ENCODE measurements at places on chromosomes 6 and 20.

GRCh38 chr6:91420243-91420642 lies 833.4 kb upstream of the MAP3K7 start:
- DNase-seq: no peak

- no peak for DNase-seq
Observed at GRCh38 chr20:8876366-8876765, 192.5 kb upstream of the PLCB4 start.

GRCh38 chr6:157312757-157313156 lies 10.6 kb downstream of the TMEM242 start:
- DNase-seq: no peak

GRCh38 chr6:16388488-16388887 lies 150.1 kb downstream of the GMPR start:
- no peak for DNase-seq

DNA sequence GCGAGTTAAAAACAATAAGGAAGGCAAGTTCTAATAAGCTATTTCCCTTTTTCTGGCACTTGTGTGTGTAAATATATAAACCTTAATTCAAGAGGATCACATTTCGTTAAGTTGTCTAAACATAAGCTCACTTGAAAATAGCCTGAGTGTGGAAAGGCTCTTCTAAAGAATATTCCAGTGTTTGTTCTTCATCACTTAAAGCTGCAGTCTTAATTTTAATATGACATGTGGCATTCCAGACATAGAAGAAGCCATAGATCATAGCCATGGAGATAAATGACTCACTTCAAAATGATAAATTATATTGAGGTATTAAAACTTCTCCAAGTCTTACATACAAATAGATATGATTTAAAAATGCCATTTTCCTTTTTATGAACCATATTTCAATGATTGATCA lies 42.1 kb downstream of the IYD start:
- DNase-seq: no peak

GRCh38 chr6:100404051-100404450 lies 60.7 kb downstream of the SIM1 start:
- DNase-seq: no peak

GRCh38 chr6:37802810-37803209 lies 16.7 kb upstream of the ZFAND3 start:
- no peak for DNase-seq

DNA sequence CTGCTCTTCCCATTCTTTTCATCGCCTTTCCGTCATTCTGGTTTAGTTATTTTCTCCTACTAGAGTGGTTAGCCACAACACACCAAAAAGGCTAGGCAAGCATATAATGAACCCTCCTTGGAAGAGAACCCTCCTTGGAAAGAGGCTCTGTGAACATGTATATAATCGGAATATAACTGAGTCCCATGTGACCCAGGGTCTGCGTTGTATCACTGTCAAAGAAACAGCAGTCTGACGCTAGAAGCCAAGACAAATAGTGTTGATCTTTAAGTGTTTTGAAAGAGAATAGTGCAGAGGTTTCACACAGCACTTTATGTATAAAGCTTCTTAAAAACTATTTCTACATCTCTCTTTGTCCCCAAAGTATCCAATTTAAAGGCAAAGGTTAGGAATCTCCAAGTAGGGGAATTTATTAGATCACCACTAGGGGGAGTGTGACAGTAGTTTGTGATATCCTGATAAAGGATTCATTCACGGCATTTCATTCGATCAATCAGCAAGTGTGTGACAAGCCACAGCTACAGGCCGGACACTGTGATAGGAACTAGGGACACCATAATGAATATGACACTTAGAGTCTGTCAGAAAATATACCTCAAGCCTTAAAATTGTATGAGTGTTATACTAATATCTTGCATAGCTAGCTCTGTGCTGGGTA lies 395.3 kb downstream of the CD109 start:
- DNase-seq: peak; percentile 54

- DNase-seq: no peak
Observed at GRCh38 chr6:144119376-144119775, 24.0 kb upstream of the SF3B5 start.

GRCh38 chr6:120055071-120055470 lies 705.5 kb upstream of the MAN1A1 start:
- no peak for DNase-seq

DNA sequence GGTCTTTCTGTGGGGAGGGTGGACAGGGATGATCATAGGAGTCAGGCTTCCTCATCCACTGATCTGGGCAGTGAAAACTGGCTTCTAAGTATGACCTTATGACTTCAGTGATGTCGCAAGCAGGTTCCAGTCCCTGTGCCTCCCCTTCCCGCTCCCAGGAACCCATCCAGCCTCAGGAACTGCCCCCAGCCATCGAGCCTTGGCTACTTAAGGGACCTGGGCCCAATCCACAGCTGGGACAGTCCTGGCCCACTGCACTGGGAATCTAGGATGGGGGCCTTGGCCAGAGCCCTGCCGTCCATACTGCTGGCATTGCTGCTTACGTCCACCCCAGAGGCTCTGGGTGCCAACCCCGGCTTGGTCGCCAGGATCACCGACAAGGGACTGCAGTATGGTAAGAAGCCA lies at the start of gene LBP:
Gene LBP, plus strand, starts transcription at position 236 of the 405 bp plus-strand sequence. Its CDS starts 35 bp downstream, at position 271.
- no peak for DNase-seq

DNA sequence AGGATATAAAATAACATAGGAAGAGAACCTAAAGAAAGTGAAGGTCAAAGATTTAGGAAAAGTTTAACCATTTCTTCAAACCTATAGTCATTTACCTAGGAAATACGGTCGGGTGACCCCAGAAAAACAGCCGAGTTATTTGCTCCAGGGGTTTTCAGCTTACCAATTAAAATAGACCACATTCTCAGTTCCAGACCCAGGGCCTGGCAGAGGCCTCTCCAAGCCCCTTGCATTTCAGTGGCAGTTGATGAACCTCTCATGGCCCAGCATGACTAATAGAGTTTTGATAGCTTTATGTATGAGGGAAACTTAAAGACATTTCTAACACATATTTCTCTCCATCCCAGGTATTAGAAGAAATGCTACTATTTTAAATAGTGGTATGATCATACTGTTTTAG lies 113.5 kb downstream of the OGFRL1 start:
- DNase-seq: no peak

GRCh38 chr6:27545271-27546046 lies 72.6 kb upstream of the ZNF184 start:
- peak; percentile 80 for DNase-seq

DNA sequence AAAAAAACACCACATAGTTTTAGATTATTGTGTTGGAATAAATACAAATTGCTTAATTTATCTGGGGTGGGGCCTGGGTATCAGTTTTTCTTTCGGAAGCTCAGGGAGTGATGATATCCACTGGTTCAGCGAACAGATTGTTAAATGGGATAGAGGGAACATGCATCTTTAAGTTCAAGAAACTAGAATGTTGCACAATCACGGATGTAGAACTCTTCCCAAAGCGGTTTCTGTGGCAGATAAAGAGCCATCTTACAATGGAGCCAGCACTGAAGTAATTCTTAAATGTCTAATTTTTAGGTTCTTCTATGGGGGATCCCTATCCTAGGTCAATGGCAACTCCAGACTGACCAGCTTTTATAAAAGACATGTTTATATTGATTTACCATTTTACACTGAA lies 9.7 kb upstream of the RMND1 start:
- DNase-seq: no peak

DNA sequence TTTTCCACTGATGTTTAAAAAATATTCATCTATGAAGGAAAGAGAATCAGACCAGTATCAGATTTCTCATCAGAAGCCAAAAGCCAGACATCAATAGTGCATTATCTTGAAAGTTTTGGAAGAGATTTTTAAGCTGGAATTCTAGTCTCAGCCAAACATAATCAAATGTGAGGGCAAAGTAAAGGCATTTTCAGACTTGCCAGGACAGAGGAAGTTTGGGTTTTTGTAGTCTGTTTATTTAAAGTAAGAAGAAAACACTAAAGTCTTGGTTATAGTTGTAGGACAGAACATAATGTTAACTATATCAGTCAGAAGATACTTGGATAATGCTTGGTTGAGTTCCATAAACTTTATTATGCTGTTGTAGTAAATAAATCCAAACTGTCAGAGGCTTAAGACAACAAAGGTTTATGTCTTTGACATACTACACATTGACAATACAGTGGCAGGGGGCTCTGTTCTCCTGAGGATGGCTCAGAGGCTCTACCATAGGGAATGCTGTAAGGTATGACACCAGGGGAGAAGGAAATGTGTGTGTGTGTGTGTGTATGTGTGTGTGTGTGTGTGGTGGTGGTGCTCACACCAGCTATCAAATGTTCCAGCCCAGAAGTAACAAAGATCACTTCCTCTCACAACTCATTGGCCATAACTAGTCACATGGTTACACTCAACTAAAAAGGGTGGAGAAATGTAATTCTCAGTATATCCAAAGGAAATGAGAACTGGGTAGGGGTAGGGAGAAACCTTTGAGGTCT lies 26.7 kb upstream of the YWHAB start:
- no peak for DNase-seq

DNA sequence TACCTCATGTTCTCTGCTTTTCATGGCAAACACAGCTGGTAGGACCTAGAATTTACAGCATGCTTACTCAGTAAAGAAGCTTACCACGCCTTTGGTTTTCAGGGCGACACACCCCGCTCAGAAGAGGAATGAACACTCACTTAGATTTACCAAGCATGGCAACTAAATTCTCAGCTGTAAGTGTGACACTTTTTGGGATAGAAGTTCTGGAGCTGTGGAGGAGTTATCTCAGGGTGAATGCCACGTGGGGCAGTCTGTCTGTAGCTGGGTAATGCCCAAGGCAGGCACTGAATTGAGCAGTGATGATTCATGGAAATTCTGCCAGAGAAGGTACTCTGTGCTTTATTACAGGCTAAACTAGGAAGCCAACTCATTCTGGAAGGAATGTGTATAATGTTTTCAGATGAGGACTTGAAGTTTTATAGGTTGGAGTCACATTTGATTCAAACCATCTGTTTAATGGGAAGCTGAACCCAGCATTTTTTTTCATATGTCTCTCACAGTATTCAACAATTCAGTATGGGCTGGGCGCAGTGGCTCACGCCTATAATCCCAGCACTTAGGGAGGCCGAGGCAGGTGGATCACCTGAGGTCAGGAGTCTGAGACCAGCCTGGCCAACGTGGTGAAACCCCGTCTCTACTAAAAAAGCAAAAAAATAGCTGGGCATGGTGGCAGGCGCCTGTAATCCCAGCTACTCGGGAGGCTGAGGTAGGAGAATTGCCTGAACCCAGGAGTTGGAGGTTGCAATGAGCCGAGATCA lies 3.5 kb upstream of the PRIM2 start:
- no peak for DNase-seq

DNA sequence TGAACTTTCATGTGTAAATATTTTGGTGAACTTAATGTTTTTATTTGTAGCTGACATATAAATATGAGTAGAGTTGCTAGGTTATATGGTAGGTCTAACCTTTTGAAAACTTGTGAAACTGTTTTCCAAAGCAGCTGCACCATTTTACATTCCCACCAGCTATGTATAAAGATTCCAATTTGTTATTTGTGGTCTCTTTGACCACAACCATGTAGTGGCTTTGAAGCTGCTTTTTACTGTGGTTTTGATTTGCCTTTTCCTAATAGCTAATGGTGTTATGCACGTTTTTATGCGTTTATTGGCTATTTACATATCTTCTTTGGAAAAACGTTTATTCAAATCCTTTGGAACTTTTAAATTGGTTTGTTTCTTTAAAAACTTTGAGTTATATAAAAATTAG lies 10.3 kb downstream of the CST3 start:
- DNase-seq: no peak

DNA sequence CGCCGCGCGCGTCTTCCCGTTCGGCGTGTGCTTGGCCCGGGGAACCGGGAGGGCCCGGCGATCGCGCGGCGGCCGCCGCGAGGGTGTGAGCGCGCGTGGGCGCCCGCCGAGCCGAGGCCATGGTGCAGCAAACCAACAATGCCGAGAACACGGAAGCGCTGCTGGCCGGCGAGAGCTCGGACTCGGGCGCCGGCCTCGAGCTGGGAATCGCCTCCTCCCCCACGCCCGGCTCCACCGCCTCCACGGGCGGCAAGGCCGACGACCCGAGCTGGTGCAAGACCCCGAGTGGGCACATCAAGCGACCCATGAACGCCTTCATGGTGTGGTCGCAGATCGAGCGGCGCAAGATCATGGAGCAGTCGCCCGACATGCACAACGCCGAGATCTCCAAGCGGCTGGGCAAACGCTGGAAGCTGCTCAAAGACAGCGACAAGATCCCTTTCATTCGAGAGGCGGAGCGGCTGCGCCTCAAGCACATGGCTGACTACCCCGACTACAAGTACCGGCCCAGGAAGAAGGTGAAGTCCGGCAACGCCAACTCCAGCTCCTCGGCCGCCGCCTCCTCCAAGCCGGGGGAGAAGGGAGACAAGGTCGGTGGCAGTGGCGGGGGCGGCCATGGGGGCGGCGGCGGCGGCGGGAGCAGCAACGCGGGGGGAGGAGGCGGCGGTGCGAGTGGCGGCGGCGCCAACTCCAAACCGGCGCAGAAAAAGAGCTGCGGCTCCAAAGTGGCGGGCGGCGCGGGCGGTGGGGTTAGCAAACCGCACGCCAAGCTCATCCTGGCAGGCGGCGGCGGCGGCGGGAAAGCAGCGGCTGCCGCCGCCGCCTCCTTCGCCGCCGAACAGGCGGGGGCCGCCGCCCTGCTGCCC lies 1.1 kb downstream of the SOX4 start:
- DNase-seq: peak; percentile 56

DNA sequence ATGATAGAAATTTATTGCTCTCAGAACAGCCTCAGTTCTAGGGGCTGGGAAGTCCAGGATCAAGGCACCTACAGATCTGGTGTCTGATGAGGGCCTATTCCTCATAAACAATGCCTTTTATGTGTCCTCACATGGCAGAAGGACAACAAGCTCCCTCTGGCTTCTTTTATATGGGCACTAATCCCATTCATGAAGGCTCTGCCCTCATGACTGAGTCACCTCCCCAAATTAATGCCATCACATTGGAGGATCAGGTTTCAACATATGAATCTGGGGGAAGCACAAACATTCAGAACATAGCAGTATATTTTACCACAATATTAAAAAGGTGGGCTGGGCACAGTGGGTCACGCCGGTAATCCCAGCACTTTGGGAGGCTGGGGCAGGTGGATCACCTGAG lies 58.5 kb upstream of the CCN6 start:
- no peak for DNase-seq

DNA sequence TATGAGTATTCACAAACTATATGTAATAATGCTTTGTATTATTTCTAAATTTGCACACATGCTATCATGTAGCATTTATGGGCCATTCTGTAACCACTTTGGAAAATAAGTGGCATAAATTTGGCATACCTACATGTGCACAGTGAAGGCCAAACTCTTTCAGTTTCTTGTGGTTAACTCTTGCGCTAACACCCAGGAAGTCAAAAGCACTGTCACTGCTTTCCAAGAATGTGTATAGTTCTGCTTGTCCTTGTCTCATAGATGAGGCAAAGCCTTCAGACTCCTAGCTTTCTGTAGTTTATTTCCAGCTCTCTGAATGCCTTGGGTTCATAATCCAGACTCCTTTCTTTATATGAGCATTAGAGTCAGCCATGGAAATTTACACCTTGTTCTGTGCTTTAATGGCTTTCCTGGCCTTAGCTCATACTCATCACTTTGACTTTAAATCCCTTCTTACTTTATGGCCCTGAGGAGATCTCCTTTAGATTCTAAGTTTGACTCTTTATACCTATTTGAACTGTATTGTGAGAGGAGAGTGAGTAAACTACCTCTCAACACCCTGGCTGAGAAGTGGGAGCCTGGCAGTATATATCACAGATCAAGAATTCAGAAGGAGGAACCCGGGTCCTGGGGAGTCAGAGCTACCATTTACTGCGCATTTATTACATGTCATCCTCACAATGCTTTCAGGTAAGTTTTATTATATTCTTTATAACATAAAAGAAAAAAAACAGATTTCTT lies 949 bp upstream of the SLC17A3 start:
- peak; percentile 6 for DNase-seq
